Lung microvascular endothelial cell (primary cell): ENCODE measurements at places on chromosomes 2 and 18.
A peak's percentile ranks its signal among the peaks of the same experiment; 100 is the strongest.

- no peak for DNase-seq
Measured at GRCh38 chr2:119263025-119263424, 39.4 kb downstream of the STEAP3 start.

DNA sequence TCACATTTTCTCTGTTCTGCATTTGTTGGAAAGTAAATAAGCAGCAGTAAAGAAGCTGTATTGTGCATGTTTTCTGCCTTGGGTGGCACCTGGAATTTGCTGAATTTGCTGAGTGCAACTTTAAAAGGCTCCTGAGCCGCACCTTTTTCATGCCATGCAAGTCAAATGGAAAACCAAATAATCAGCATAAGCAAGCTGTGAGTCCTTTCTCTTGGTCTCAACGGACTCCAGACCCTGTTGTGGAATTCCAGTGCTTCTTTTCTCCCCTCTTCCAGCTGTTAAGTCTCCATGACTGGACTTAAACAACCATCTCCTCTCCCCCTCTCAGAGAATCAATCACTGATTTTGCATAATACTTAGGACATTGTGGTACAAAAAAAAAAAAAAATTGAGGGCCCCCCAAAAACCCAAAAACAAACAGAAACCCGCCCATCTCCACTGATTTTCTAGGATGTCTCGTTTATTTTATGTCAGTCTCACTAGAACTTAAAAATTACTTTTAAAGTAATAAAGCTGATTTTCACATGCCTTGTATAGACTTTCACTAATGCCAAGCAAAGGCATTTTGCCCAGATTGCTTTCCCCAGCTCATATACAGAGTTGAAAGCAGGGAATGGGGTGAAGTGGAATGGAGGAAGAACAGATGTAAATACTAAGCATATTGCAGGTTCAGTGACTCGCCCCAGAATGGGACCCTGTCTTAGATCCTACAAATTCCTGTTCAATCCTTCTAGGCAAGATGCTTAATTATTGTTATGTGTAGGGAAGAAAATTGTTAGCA is 5.1 kb upstream of the CETN1 start:
- DNase-seq: no peak

- DNase-seq: no peak
Measured at GRCh38 chr18:76844742-76845477, 22.6 kb downstream of the ZNF236 start.

DNA sequence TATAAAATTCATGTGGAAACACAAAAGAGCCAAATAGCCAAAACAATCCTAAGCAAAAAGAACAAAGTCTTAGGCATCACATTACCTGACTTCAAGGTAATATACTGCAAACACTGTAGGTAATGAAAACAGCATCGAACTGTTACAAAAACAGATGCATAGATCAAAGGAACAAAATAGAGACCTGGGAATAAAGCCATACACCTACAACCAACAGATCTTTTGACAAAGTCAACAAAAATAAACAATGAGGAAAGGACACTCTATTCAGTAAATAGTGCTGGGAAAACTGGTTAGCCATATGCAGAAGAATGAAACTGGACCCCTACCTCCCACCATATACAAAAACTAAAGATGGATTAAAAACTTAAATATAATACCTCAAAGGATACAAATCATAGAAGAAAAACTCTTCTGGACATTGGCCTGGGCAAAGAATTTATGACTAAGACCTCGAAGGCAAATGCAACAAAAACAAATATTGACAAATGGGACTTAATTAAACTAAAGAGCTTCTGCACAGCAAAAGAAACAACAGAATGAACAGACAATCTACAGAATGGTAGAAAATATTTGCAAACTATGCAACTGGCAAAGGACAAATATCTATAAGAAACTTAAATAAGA is 218.0 kb downstream of the PHLPP1 start:
- DNase-seq: no peak

- DNase-seq: no peak
Measured at GRCh38 chr2:216430811-216431530, 18.7 kb downstream of the SMARCAL1 start.

DNA sequence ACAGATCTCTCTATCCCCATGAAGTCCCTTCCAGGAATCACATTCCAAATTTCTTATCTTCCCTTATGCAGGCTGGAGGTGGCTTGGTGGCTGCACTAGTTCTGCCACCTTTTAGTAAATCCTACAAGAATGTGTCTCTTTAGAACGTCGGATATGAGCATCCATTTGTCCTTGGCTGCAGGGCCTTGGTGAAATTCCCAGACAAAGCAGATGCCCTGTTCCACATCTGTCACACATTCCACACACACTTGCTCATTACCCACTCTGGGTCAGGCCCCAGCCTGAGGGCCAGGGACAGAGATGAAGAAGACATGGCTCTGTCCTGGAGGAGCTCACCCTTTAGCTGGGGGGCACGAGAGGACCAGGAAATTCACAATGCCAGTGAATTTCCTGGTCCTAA is 31.2 kb upstream of the GPR17 start:
- no peak for DNase-seq

DNA sequence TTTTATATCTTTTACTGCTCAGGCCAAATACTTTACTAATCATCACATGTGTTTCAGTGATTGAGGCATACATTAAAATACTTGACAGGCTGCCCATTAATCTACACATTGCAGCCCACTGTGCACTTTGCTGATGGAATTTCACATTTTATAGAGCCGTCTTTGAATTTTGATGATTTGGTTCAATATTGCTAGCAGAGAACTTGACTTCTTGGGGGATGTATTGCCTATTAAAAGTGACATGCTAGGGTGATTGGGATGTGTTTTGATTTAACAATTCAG is 1291.0 kb upstream of the GYPC start:
- DNase-seq: no peak

GRCh38 chr2:117190856-117191559 is 623.5 kb upstream of the DDX18 start:
- DNase-seq: no peak

GRCh38 chr2:19897623-19898245 is 4.0 kb downstream of the TTC32 start:
- DNase-seq: no peak

DNA sequence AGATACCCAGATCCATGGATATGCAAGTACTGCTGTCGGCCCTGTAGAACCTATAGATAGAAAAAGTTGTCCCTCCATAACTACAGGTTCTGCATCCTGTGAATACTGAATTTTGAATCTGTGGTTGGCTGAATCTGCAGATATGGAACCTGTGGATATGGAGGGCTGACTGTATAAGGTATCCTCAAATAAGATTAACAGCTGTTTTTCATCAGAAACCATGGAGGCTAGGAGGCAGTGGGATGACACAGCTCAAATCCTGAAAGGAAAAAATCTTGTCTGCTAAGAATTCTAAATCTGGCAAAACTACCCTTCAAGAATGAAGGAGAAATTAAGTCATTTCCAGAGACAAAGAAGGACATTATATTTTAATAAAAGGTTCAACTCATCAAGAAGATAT is 14.7 kb upstream of the ACAA2 start:
- no peak for DNase-seq

GRCh38 chr2:35462226-35462998 is 893.2 kb upstream of the CRIM1 start:
- DNase-seq: no peak

- no peak for DNase-seq
Measured at GRCh38 chr18:56431551-56431950, 206.8 kb downstream of the TXNL1 start.

GRCh38 chr2:153464395-153464794 is 14.2 kb downstream of the RPRM start:
- no peak for DNase-seq

DNA sequence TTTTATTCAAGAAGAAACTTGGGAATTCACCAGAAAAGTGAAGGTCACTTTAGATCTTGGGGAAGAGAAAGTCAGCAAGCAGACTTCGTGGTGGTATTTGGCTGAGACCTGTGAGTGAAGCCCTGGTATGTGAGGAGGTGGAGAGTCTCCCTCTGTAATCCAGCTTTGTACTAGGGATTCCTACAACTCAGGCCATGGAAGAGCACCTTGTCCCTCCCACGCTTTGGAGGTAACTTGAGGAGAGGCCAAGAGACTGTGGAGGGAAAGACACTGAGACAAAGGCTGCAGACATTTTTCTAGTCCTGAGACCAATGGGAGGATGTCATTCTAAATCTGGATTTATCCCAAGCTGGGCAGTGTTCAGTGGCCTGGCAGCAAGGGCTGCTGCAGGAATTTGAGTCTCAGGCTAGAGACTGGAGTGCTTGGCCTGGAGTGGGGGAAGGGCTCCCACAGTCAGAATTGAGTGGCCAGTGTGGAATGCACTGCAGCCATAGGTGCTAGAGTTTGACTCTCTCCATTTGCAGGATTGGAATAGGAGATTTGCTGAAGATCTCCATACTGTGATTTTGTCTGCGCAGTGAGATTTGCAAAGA is 219.0 kb downstream of the ACTR3 start:
- DNase-seq: no peak

GRCh38 chr2:173986805-173987204 is 21.6 kb upstream of the SP3 start:
- no peak for DNase-seq

GRCh38 chr2:85534881-85535280 is 4.1 kb upstream of the MAT2A start:
- no peak for DNase-seq

DNA sequence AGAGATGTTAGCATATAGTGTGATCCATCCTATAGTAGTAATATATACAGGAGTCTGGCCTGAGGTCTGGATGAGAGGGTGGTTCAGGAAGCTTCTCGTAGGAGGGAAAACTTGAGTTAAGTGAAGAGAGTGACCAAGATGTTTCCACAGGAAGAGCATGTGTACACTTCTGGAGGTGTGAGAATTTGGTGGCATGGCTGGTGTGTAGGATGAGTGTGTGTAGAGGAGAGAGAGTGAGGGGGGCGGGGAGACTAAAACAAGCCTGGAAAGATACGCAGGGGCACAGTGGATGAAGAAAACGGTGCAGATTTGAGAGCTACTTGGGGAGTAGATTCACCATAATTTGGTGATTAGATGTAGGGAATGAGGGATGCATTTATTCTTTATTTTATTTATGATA is 43.5 kb upstream of the CTLA4 start:
- DNase-seq: no peak

GRCh38 chr2:45922577-45922988 is 271.1 kb downstream of the PRKCE start:
- DNase-seq: no peak

DNA sequence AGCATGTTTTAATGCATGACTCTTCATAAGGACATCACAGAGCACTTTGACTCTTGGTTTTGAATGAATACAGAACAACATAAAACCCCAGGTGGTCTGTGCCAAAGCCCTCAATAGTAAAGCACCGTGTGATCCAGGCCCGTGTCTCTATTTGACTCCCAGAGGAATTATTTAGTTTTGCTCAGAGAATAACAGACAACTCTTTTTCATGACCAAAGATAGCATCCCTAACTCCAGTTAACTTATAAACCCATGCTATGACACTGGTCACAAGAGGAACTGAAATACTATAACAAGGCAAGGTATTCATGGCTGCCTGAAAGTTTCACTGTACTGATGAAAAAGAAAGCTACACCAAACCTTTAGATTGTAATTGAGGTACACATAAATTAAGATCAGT is 128.4 kb downstream of the IKZF2 start:
- no peak for DNase-seq

DNA sequence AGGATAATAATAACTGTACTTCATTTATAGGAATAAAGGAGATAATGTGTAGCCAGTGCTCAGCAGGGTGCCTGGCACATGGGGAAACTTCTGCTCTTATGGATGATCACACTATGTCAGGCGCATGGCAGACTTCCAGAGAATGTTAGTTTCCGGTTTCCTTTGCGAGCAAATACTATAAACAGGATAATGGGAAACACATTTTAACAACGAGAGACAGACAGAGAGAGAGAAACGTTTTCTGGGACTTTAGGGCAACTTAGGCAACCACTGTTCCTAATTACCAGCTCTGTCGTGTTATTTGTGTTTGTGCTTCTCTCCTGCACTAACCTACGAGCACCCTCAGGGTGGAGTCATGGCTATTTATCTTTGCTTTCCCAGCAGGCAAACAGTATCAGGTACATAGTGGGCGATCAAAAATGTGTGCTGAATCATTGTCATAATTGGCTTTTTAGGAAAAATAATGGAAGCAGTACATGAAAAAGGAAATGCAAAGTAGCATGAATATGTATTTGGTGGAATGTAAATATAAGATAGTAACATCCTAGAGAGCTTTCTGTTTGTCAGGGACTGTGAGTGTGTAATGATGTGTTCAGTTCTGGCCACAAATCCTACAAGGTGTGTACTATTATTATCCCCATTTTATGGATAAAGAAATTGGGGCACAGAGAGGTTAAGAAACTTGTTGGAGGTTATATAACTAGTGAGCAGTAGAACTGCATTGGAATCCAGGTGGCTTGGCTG is 36.8 kb upstream of the IGFBP2 start:
- DNase-seq: peak; percentile 92

GRCh38 chr2:111167076-111167862 is 46.6 kb downstream of the BCL2L11 start:
- DNase-seq: no peak

DNA sequence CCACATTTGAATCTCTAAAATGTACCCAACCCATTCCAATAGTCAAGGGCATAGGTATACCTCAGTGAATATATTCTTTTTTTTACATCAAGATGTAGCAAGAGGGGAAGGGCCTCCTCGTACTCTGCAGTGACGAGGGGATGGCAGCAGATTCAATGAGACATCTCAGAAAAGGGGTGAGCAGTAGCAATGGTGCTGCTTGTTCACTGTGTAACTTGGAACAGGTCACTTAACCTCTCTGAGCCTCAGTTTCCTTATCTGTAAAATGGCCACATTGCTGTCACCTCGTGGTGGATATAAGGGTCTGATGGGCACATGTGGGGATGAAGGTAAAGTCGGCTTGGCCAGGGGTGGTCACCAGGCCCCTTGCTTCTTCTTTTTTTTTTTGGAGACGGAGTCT is 221.6 kb downstream of the SEPTIN10 start:
- no peak for DNase-seq

DNA sequence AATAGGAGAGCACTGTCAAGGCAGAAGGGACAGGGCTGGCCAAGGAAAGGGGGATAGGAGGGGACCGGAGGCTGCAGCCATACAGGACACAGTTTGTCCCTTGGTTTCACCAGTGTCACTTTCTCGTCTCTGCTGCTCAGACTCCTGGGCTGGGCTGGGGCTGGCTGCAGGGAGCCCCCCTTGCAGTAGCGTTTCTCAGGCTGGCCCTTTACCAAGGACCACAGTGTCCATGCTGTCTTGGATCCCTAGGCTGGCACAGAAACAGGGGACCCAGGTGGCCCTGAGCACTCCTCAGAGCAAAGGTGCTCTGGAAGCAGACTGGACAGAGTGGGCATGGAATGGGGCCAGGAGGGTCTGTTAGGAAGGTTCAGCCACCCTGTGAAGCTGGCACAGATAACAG is 34.8 kb downstream of the ATOH8 start:
- no peak for DNase-seq

GRCh38 chr2:6290217-6291015 is 575.3 kb downstream of the CMPK2 start:
- no peak for DNase-seq
